GM04503 (cell line): ENCODE measurements at places on chromosomes 5 and 9.

DNA sequence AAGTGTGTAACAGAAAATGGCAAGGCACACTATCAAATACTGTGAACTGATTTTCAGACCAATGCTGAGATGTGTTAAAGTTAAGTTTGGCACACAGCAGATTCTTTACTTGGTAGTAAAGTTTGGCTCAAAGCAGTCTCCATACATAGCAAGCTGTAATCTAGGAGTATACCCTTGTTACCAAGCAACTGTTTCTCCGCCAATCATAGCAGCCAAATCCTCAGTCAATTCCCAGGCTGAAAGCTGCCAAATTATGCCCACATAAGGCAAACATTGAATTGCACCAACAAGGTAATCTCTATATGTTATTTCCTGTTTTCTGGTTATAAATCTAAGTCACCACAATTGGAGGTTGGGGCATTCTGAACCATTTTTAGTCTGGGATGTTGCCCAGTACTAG lies 345.7 kb downstream of the DEPDC1B start:
- no peak for DNase-seq

DNA sequence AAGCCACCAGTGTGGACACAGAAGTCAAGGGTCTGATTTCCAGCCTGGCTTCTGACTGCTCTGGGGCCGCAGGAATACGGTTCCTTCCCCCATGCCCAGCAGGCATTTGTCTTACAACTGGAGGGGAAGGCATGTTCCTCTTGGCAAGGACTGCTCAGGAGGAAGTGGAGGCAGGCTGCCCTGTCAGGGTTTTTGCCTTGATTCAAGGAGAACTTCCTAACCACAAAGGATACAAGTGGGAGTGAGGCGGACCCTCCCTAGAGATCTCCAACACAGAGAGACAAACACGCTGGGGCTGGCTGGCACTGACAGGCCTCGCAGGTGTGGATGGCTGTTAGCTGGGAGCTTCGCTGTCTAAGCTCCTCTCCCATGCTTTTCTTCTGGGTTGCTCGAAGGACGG lies 19.1 kb downstream of the TGFBI start:
- DNase-seq = no peak

GRCh38 chr9:120916588-120916987 lies 10.0 kb downstream of the TRAF1 start:
- no peak for DNase-seq

DNA sequence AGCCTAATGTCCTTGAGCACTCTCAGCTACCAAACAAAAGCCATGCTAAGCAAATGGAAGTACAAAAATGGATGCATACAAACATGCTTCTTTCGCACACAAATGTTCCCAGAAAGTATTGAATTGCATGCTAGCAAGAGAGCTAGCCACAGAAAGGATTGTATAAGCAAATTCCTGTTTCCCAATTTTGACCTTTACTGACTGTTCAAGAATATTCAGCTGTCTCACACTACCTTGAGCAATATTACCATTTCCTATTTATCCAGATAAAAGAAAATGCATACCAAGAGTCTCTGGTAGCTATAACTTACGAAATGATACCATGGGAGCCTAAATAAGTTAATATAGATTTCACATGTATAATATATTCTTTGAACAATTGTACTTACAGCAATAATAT lies 264.6 kb downstream of the TMEM167A start:
- no peak for DNase-seq

DNA sequence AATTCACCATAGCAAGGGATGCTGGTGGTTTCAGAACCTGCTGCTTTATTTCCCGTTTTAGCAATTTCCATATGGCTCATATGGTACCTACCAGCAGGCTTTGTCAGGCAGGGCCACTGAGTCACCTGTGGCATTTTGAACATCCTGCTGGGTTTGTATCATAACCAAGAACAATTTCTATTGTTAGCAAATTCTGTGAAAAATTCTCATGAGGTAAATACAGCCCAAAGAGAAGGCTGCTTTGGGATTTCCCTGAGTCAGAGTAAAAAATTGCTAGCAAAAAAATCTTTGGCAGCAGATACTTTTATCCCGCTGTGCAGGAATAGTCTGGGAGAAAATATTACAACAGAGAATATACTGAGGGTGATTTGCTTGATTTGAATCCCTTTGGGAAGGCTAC lies 52.7 kb downstream of the PRR16 start:
- peak; percentile 41 for DNase-seq

- no peak for DNase-seq
Measured at GRCh38 chr5:80780761-80781285, 126.0 kb upstream of the DHFR start.

- DNase-seq = no peak
Measured at GRCh38 chr9:113511856-113512761, 48.6 kb downstream of the RGS3 start.

DNA sequence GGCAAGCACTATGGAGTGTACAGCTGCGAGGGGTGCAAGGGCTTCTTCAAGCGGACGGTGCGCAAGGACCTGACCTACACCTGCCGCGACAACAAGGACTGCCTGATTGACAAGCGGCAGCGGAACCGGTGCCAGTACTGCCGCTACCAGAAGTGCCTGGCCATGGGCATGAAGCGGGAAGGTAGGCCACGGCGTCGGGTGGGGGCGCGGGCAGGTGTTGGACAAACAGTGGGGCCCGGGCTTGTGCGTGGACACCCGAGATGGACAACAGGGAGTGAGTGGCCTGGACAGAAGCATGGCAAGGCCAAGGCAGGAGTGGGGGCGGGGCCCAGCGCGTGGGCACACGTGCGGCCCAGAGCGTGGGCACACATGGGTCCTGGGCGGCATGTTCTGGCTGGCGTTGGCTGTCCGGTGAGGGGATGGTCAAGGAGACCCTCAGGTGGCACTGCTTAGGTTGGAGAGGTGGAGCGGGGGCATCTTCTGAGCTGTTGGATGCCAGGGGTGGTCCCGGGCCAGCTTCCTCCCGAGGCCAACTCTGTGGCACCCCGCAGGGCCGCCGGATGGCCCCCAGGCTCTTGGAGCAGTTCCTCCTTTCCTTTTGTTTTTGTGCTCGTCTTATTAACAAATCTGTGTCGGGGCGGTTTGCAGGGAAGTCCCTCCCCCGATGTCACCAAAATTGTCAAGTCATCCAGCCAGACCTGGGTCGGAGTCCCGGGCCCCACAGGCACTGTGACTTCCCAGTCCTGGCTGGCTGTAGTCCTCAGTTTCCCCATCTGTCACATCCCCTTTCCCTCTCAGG lies 82.9 kb downstream of the RXRA start:
- DNase-seq = no peak

DNA sequence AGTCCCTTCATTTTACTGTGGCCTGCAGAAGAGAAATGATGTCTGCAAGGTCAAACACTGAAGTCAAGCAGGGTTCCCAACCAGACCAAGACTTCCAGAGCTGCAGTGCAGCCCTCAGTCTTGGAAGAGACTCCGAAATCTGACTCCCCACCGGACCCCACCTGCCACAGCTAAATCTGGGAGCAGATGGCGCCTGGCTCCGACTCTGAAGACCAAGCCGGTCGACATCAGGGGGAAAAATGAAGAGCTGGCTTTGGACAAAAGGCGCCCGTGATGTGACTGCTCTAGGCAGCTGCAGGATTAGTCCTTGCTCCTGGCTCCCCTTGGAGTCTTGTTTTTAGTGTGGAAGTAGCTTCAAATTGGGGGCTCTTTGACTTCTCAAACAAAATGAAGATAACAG lies 72.4 kb upstream of the ZNF622 start:
- no peak for DNase-seq

GRCh38 chr5:74974451-74975091 lies 77.8 kb downstream of the GCNT4 start:
- no peak for DNase-seq

GRCh38 chr5:1744393-1745122 lies 55.1 kb downstream of the MRPL36 start:
- DNase-seq = no peak

DNA sequence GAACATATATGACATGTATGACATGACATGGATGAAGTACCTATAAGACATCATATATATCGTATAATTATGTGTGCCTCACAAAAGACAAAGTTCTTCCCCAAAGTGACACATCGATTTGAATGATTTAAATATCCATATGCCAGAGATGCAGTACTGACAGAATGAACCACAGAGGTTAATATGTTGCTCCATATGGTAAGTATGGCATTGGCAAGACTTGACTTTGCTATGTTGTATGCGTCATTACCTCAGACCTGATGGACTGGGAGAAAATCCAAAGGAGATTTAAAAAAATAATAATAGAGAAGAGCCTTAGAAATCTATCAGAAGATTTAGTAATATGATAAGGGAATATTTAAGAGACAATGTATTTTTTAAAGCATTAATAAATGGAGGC lies 263.2 kb downstream of the PJA2 start:
- DNase-seq = no peak

DNA sequence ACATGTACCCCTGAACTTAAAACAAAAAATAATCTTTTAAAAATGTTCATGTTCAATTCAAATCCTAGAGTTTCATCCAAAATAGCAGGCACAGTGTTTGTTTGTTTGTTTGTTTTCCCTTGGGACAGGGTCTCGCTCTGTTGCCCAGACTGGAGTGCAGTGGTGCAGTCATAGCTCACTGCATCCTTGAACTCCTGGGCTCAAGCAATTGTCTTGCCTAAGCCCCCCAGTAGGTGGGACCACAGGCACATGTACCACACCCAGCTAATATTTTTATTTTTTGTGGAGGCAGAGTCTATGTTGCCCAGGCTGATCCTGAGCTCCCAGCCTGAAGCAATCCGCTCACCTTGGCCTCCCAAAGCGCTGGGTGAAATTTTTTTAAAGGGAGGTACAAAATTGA lies 5.0 kb upstream of the POLR1E start:
- DNase-seq = no peak

- no peak for DNase-seq
Measured at GRCh38 chr9:95438561-95439357, 78.0 kb downstream of the PTCH1 start.

- DNase-seq = no peak
Measured at GRCh38 chr9:99593610-99594009, 228.1 kb upstream of the NR4A3 start.

- no peak for DNase-seq
Measured at GRCh38 chr5:168401226-168401625, 85.0 kb upstream of the RARS1 start.

- no peak for DNase-seq
Measured at GRCh38 chr5:158898185-158899177, 201.2 kb downstream of the EBF1 start.

GRCh38 chr9:16656432-16657169 lies 213.9 kb downstream of the BNC2 start:
- DNase-seq = no peak

DNA sequence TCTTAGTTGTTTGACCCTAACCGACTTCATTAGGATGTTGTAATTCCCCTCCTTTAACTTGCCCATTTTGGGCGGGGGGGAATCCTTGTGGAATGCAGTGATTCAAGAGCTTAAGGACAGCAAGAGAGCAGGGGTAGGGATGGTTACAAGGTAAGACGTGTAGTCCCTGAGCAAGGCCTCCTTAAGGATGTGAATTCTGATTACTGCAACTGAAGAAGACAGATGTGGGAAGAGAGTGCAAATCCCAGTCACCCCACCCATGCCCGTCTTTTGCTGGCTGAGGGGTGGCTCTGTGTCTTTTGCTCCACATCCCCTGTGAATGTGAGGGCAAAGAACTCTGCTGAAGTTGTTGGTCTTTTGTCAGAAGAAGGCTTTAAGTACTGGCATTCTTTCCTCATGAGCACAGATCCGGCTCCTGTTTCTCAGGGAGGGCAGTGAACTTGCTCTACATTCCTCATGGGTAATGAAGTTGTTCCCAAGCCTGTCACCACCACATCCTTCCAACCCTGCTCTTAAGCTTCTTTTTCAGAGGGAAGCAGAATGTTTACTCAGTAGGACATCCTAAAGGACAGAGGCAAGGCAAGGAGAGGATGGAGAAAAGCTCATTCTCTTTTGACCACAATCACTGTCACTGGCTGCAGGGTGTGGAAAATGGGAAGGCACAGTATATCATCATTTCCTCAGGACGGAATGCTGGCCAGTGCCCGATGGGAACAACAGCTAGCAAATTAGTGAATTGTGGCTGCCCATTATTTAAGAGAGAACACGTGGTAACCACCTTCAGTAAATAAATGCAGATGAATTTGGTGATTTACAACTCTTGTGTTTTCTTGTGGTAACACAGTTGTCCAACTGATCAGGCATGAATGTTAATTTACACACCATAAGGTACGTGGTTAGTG lies 61.5 kb downstream of the RAI14 start:
- DNase-seq = peak; percentile 97

GRCh38 chr9:7266911-7267595 lies 509.3 kb downstream of the KDM4C start:
- no peak for DNase-seq

GRCh38 chr9:78714576-78714975 lies 417.7 kb downstream of the PSAT1 start:
- DNase-seq = peak; percentile 78

GRCh38 chr5:42360616-42361314 lies 62.5 kb upstream of the GHR start:
- DNase-seq = no peak

GRCh38 chr5:143931476-143931875 lies 119.5 kb downstream of the HMHB1 start:
- no peak for DNase-seq

GRCh38 chr9:135403733-135404450 lies 75.7 kb upstream of the PPP1R26 start:
- no peak for DNase-seq

GRCh38 chr9:124022201-124023121 lies 10.9 kb downstream of the LHX2 start:
- no peak for DNase-seq

GRCh38 chr9:14782286-14783051 lies 59.9 kb upstream of the CER1 start:
- DNase-seq = no peak

DNA sequence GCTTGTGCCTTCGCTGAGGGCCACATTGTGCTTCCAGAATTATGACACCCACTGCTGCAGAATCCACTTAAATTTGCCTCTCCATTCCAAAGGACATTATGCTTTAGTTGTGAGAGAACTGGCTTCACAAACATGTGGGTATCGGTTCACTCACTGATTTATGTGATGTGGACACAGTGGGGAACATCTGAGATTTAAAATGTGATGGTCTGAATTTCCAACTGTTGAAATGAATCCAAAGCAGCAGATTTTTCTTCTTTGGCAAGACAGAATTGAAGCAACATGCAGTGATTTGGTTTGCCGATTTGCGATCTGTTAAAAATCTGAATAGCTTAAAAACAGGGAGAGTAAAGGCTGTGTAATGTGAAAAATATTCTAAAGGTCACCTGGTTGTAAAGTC lies 20.3 kb downstream of the PCSK5 start:
- DNase-seq = no peak

- DNase-seq = no peak
Measured at GRCh38 chr9:129835860-129836223, 584 bp downstream of the USP20 start.

DNA sequence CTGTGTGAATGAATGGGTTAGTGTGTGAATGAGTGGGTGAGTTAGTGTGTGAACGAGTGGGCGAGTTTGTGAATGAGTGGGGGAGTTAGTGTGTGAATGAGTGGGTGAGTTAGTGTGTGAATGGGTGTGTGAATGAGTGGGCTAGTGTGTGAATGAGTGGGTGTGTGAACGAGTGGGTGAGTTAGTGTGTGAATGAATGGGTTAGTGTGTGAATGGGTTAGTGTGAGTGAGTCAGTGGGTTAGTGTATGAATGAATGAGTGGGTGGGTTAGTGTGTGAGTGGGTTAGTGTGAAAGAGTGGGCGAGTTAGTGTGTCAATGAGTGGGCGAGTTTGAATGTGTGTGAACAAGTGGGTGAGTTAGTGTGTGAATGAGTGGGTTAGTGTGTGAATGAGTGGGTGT lies 35.5 kb downstream of the NKD2 start:
- DNase-seq = no peak
